ENCODE measurements at places on chromosomes 12 and 14.

- no peak for DNase-seq
These were observed 92.3 kb upstream of the SLCO1C1 start for GRCh38 chr12:20602641-20603391.

- DNase-seq = no peak
These were observed 9.6 kb downstream of the FAIM2 start for GRCh38 chr12:49893753-49894750.

DNA sequence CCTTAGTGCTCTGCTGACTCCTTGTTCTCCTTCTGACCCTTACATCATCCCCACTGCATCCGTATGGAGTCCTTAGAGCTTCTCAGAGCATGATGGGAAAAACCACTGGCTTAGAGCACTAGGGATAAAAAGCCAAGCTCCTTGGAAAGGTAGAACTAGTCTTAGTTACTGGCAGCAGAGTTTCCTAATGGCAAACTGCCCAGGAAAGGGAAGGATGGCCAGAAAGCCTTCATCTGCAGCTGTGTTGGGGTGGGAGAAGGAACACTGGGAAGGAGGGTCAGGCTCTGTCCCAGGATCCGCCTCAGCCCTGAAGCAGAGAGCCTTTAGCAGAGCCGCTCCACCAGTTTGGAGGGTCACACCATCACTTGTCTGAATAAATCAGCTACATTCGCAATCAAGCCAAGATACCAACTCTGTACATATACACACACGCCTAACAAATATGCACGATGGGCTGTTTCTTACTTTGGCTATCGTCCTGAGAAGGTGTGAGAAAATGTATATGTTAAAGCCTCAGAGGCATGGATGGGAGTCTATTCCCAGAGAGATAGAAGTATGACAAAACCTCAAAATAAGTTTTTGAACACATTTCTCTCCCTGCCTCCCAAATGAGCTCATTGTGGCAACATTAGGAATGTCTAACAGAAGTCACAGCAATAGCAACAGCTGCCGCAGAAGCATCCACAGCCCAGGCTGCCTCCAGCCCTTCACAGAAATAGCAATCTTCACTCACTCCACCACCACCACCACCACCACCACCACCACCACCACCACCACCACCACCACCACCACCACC, 18.6 kb upstream of the GALNT8 start:
- no peak for DNase-seq

DNA sequence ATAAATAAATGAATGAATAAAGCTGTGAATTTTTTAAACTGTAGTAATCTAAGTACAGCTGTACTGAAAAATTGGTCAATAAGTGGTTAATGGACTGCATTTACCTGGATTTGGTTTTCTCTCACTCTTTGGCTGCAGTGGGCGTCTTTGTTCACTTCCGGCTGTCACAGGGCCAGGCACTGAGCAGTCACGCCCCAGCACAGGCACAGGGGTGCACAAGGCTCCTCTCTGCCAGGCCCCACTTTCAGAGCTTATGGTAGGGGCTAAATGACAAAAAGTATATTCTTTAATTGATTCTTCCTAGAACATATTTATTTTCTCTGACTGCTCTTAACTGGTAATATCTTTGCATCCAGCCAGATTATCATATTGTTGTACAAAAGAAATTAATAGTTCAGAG, 70.6 kb upstream of the DYNC1H1 start:
- no peak for DNase-seq

DNA sequence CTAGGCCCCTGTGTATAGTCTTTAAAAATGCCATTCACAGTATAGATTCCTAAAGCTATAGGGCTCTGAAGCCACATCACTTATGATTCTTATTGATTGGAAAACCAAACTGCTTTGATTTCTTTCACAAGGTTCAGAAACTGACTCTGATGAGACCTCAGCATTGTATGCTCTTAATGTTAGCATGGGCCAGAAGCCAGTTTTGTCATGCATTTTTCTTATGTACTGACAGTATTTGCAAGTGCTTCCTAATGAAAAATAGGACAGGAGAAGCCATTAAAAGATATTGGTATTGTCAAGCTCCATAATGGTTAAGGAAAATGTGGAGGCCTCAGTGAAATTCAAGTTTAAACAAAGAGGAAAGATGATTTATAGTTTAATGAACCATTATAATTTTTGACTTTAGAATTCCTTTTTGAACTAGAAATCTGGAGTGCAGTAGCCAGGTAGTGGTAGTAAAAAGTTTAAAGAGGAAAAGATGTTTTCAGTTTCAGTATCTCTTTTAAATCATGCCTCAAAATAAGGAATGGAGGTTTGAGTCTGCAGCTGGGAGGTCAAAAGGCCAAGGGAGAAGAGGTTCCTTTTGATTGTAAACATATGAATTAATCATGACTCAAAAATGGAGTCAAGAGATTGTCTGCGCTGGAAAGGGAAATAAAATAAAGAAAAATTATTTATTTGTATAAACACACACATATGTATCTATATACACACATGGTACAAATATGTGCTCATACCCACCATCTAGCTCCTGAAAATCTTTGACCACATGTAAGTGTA, 388.1 kb upstream of the PRICKLE1 start:
- no peak for DNase-seq

- DNase-seq = no peak
These were observed 33.4 kb downstream of the CRADD start for GRCh38 chr12:93710574-93710926.

DNA sequence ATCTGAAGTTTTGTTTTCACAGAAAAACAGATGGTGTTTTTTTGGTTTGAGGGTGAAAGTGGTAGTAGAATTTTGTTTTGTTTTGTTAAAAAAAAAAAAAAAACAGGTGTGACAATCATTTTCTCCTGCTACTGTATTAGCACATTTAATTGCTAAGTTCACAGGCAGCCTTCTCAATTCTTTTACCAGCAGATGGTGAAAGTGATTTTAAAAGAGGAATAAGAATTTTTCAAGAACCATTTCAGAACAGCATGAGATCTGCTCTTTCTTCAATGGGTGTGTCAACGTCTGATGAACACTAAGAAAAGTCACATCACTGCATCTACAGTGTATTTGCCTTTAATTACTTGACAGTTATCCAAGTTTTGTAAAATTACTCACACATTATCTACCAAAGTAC, 303.7 kb upstream of the USP15 start:
- no peak for DNase-seq

GRCh38 chr14:52351233-52352060, 37.3 kb downstream of the PTGER2 start:
- DNase-seq = no peak

DNA sequence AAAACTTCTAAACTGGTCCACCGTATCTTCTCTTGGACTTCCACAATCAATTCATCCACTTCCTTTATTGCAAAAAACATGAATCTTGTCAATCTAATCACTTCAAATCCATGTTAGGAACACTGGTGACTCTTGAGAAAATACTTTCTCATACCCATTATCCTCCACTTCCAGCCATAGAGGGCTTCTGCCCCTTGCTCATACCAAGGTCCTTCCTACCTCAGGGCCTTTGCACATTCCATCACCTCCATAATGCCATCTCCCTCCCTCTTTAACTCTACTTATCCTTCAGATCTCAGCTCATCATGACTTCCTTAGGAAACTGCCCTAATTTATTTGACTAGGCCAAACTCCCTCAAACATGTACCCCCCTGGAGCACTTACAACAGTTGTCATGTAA, 16.6 kb downstream of the STXBP6 start:
- no peak for DNase-seq

GRCh38 chr12:51669271-51669670, 78.2 kb downstream of the SCN8A start:
- no peak for DNase-seq

Measured in NCI-H1048 (cell line).